ENCODE measurements at places on chromosomes 2 and 18.

- DNase-seq: no peak
These were observed 874.1 kb upstream of the LRATD1 start for GRCh38 chr2:13758412-13758811.

- DNase-seq: no peak
These were observed 53.6 kb upstream of the SLC14A1 start for GRCh38 chr18:45670281-45670962.

- no peak for DNase-seq
These were observed 103.8 kb upstream of the ST3GAL5 start for GRCh38 chr2:85992611-85993010.

- DNase-seq: no peak
These were observed 301.7 kb downstream of the PAX3 start for GRCh38 chr2:221997100-221997499.

DNA sequence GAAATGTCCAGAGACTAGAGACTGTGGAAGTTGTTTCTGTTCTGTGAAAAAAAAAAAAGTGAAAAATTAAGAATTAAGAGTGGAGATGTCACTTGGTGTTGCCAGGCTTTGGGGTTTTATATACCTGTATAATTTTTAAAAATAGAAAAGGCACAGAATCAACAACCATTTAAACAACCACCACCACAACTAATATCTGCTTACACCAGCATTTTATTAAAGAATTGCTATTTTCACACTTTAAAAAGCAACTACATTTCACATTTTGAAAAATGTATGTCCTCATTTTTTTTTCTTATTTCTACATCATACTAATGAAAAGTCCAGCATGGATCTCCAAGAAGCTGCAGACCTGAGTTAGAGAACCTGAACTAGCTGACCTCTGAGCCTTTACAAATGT is 167.5 kb upstream of the DTNA start:
- DNase-seq: no peak

DNA sequence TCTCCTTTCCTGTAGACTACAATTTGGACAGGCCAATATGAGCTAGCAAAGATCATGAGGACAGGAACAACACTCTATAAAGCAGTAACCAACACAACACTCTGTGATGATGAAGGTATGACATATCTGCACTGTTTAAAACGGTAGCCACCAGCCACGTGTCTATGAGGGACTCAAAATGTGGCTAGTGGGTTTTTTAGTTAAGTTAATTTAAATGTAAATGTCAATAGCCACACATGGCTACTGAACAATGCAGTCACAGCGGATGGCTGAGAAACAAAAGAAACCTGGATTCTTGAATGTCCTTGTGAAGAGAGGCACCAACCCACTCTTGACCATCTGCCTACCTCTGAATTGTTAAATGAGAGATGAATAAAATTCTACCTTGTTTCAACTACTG is 33.9 kb downstream of the FANCL start:
- no peak for DNase-seq

- DNase-seq: no peak
These were observed 84.8 kb downstream of the SH3RF3 start for GRCh38 chr2:109213646-109214433.

DNA sequence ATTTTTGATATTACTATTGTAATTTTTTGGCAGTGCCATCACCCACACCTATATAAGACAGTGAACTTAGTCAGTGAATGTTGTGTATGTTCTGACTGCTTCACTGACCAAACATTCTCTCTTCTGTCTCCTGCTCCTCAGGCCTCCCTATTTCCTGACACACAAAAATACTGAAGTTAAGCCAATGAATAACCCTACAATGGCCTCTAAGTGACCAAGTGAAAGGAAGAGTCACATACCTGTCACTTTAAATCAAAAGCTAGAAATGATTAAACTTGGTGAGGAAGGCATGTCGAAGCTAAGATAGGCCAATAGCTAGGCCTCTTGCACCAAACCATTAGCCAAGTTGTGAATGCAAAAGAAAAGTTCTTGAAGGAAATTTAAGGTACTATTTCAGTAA is 151.9 kb downstream of the RND3 start:
- DNase-seq: no peak

- DNase-seq: no peak
These were observed 107.5 kb downstream of the SLC8A1 start for GRCh38 chr2:40344364-40344763.

DNA sequence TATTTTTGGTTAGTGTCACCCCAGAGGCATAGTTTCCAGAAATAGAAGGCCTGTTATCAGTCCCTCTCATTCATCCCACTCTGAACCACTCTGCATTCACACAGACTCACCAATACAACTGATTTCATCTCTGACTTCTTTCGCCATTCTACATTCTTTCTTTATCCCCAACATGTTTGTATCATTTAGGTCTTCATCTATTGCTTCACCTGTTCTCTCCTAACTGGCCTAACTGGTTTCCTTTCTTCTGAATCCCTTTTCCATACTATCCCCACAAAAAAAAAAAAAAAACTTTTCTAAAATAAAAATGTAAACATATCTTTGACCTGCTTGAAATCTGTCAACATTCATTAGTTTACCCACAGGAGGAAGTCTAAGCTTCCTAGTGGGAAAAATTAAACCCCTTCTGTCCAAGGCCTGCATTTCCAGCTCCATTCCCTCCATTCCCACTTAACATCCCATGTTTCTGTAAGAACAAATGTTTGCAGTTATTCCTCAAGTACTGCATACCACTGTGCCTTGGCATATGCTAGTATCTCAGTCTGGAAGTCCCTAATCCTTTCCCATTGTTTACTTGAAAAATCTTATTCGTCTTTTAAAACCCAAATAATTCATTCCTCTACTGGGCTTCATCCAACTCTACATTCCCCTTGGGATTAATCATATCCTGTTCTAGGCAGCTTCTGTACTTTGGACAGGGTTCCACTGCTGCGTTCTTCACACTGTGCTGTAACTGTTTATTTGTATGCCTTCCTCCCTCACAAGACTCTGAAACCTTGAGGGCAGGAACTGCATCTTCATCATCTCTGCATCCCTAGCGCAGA is 68.5 kb downstream of the FIGN start:
- DNase-seq: no peak

DNA sequence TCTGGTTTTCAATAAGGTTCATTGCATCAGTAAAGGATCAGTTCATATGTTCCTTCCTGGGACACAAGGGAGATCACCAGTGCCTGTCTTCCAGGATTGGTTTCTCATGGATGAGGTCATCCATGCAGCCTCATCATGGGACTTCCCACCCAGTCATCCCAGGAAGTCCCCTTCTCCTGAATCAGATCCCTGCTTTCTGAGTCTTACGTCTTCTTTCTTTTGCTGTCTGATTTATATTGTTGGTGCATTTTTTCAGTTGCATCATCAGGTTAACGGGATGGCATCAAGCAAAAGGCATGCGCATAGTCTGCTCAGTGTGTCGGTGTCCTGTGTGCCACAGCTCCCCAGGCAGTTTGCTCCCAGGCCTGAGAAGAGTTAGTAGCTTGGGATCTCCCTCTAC is 105.9 kb downstream of the SOX11 start:
- DNase-seq: no peak

DNA sequence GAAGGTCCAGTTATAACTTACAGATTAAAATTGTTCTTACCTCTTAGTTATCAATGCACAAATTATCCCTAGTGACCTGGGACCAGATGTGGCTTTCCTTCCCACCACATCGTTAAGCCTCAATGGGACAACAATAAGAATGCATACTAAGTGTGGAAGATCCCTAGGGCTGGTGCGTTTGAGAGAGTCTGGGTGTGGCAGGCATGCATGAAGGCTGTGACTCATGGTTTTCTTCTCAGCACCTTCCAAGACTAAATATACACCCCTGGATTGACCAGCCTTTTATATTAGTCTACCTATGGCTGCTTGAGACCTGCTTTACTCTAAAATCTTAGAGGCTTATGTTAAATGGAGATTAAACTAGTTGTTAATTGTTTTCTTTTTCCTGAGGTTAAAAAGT is 261.7 kb upstream of the SLC14A2 start:
- no peak for DNase-seq
